Thyroid gland (tissue), 4 donors: ENCODE measurements at places on chromosomes 5 and 9. TPM values are rescaled to one million over a fixed set of nuclear protein-coding genes. Genes with fewer than 3 reads are reported as not detected.

GRCh38 chr5:172707285-172708182 is 63.5 kb downstream of the DUSP1 start:
- no peaks in the 10 kb centered on the region for H3K36me3 ChIP-seq
- H3K4me1 ChIP-seq, result no peaks in the 10 kb centered on the region
- no peak overlapping the region for H3K27ac ChIP-seq
- H3K4me3 ChIP-seq, result no peak overlapping the region
- peak; percentile 39 for DNase-seq

LNPEP gene
- 47.3 TPM for total RNA-seq

DNA sequence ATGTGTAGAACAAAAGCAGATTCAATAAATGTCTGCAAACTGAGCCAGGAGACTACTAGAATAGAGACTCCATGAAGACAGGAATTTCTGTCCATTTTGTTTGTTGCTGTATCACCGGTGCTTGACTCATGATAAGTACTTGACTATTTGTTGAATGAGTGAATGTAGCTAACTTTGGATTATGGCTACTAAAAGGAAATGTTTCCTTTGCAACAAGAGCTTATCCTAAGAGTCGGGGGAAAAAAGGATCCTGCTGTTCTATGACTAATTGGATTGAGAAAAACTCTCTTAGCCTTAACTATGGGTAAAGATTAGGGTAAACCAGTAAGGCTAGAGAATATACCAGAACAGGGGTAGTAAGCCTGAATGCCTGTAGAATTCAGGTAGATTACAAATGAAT is 3.5 kb downstream of the PAIP1 start:
- no peak for DNase-seq
- peaks cover 28% of the 10 kb centered on the region for H3K4me1 ChIP-seq
- peaks cover 6% of the 10 kb centered on the region for H3K36me3 ChIP-seq
- no peak overlapping the region for H3K4me3 ChIP-seq

GRCh38 chr5:76199336-76200318 is 116.4 kb downstream of the SV2C start:
- no peaks in the 10 kb centered on the region for H3K27me3 ChIP-seq
- H3K4me1 ChIP-seq, result no peaks in the 10 kb centered on the region
- H3K27ac ChIP-seq, result no peak overlapping the region
- H3K36me3 ChIP-seq, result no peaks in the 10 kb centered on the region
- no peak for DNase-seq
- H3K4me3 ChIP-seq, result no peak overlapping the region

GRCh38 chr9:91433180-91433579 is 9.5 kb upstream of the NFIL3 start:
- DNase-seq, result peak; percentile 30
- H3K36me3 ChIP-seq, result no peaks in the 10 kb centered on the region
- H3K4me3 ChIP-seq, result no peak overlapping the region
- H3K27ac ChIP-seq, result peak overlapping the region; percentile 13

DNA sequence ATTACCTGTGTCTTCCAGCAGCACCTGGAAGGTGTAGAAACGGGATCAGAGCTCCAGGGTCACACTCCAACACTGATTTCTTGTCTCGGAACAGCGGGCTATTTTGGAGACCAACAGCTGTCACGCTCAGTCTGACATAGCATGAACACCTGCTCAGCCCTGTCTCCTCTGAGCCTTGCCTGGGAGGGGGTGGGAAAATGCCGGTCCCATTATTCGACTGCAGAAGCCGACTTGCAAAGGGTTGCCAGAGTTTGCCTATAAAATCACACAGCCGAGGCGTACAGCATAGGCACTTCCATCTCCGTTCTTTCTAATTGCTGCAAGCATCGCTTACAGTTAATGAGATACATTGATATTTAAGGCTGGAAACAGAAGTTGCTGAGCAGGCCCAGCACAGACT is 300.8 kb upstream of the MSX2 start:
- H3K4me3 ChIP-seq, result no peak overlapping the region
- no peaks in the 10 kb centered on the region for H3K4me1 ChIP-seq
- H3K27ac ChIP-seq, result no peak overlapping the region
- DNase-seq, result no peak

DNA sequence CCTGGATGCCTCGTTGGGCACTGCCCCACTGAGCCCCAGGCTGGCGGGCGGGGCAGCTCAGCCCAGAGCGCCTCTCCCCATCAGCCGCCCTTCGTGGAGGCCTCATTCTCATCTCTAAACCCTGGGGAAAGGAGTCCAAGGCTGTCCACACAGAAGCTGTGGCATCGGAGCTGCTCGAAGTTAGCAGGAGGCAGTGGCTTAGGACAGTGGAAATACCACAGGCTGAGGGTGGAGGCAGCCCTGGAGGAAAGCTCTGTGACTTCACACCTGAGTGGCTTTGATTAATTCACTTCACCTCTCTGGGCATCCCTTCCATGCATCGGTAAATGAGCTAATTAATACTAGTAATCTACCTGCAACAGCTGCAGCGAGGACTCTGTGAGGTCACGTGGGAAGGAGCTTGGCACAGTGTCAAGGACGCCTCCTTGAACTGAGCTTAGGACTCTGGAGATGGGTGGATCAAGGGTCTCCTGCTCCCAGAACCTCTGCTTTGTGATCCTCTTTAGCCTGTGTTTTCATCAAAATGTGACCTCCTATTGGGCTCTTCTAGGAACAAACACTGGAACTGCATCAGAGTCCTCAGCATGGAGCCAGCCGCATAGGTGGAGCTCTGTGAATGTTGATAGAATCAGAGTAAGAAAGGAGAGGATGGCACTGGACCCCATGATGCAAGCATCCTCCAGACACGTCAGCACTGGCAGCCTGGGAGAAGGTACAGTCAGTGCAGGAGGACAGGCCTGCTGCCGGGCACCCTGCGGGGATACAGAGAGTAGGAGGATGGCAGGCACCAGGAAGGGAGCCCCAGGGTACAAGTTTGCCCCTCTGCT is 842 bp upstream of the ANGPTL2 start:
- H3K27me3 ChIP-seq, result no peaks in the 10 kb centered on the region
- H3K4me3 ChIP-seq, result peak overlapping the region; percentile 31
- H3K36me3 ChIP-seq, result no peaks in the 10 kb centered on the region
- H3K27ac ChIP-seq, result peak overlapping the region; percentile 40
- peak; percentile 72 for DNase-seq

CDH9 gene
- total RNA-seq, result not detected

DNA sequence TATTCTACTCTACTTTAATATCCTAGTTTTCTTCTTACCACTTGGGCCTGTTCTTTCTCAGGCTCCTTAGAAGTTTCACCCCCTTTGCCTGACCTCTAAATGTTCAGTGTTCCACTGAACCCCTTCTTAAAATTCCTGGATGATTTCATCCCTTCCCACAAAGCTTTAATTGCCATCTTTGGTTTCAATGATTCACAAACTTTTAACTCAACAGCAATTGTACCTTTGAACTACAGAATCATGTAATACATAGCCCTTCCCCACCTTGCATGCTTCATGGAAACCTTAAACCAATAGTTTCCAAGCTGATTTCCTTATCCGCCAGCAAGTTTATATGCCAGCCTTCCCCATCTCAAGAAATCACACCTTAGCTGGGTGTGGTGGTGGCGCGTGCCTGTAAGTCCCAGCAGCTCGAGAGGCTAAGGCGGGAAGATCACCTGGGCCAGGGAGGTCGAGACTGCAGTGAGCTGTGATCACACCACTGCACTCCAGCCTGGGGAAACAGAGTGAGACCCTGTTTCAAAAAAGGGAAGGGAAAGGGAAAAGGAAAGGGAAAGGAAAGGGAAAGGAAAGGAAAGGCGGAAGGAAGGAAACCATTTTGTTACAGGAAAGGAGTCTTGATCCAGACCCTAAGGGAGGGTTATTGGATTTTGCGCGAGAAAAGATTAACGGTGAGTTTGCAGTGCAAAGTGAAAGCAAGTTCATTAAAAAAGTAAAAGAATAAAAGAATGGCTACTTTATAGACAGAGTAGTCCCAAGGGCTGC is 1023.7 kb upstream of the DMAC1 start:
- H3K27ac ChIP-seq, result no peak overlapping the region
- no peaks in the 10 kb centered on the region for H3K36me3 ChIP-seq
- no peak for DNase-seq

GRCh38 chr5:65811885-65812284 is 89.9 kb downstream of the NLN start:
- H3K27me3 ChIP-seq, result no peaks in the 10 kb centered on the region
- H3K27ac ChIP-seq, result no peak overlapping the region
- no peaks in the 10 kb centered on the region for H3K36me3 ChIP-seq
- H3K4me3 ChIP-seq, result no peak overlapping the region
- H3K4me1 ChIP-seq, result peaks cover 12% of the 10 kb centered on the region
- DNase-seq, result no peak

DNA sequence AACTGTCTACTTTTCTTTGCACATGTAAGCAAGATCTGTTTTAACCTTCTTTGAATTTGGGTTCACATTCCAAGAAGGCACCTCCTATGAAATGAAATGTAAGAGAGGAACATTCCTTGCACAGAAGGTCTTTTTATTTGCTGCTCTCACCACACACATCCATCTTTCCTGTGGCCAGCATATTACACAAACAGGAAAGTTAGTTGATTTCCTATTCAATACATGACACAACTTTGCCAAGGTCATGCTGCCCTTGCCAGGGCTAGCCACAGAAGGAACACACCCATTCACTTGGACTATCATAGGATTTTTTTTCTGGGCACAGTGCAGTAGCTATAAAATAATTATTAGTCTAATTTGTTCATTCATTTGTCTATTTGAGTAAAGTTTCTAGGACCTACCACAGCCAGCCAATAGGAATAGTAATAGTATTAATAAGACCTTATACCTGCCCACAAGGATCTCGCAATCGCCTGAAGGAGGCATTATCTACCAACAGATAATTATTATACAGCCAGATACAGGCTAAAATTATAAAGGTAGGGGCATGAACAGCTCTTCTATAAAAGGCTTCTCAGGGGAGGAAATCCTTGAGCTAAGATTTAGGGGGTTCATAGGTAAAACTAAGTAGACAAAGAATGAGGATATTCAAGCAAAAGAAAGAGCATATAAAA is 78.1 kb upstream of the NREP start:
- no peak for DNase-seq
- no peaks in the 10 kb centered on the region for H3K36me3 ChIP-seq
- no peak overlapping the region for H3K4me3 ChIP-seq
- H3K27ac ChIP-seq, result no peak overlapping the region
- H3K4me1 ChIP-seq, result no peaks in the 10 kb centered on the region

DNA sequence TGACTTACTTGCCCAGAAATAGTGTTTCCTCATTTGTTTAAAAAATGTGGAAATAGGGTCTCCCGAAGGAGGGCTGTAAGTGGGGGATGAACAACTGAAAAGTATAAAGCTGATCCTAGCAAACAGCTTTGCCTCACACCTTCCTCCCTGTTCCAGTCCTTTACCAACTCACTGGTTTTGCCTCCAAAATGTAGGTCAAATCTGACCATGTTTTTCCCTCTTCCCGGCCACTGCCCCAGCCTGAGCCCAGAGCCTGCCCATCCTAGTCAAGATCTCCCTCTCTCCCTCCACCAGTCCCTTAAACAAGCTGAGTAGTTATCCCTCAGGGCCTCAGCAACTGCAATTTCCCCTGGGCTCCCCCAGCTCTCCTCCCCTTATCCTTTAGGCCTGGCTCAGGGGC is 82.4 kb upstream of the FBXW11 start:
- H3K36me3 ChIP-seq, result no peaks in the 10 kb centered on the region
- no peaks in the 10 kb centered on the region for H3K4me1 ChIP-seq
- no peak for DNase-seq
- H3K4me3 ChIP-seq, result no peak overlapping the region

DNA sequence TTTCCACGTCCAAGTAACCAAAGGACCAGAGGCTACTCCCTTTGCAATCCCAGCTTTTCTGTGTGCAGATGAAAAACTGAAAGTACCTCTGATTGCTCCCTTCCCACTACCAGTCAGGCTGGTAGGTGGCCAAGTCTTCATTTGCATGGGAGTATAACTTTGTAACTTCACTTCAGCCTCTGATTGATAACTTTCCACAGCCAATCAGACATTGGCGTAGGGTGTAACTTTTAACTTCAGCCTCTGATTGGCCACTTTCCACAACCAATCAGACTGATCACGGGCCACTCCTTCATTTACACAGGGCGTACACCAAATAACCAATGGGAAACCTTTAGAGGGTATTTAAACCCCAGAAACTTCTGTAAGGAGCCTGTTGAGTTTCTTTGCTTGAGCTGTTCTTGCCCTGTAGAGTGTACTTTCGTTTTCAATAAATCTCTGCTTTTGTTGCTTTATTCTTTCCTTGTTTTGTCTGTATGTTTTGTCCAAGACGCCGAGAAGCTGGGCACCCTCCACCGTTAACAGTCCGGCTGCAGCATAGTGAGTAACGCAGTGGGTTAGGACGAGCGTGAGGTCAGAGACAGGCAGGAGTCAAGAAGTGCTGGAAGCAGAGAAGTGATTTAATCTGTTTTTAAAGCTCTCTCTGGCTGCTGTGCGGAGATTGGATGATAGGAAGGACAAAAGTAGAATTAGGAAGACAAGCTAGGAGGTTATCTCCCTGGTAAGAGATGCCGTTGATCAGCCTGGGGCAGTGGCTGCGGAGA is 3.5 kb upstream of the EXOSC2 start:
- peak; percentile 87 for DNase-seq
- H3K36me3 ChIP-seq, result no peaks in the 10 kb centered on the region
- no peaks in the 10 kb centered on the region for H3K27me3 ChIP-seq
- H3K27ac ChIP-seq, result peak overlapping the region; percentile 66

DNA sequence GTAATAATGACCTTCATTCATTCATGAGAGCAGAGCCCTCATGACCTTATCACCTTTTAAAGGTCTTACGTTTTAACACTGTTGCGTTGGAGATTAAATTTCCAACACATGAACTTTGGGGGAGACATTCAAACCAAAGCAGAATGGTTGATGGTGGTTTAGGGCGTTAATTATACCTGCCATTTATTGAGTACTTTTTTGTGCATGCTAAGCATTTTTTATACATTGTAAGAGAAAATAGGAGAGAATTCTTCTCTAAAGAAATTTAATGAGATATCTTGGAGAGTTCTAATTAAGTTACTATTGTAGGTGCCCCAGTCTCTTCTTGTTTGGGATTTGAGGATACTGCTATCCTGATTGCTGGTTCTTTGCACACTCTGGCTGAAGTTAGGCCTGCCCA is 12.4 kb downstream of the AP3S1 start:
- DNase-seq, result no peak
- H3K27me3 ChIP-seq, result no peaks in the 10 kb centered on the region
- H3K27ac ChIP-seq, result no peak overlapping the region
- H3K4me3 ChIP-seq, result no peak overlapping the region
- H3K36me3 ChIP-seq, result no peaks in the 10 kb centered on the region

- H3K4me3 ChIP-seq, result no peak overlapping the region
- DNase-seq, result no peak
- peaks cover 9% of the 10 kb centered on the region for H3K4me1 ChIP-seq
- no peaks in the 10 kb centered on the region for H3K27me3 ChIP-seq
These were observed 136.4 kb downstream of the CACNA1B start for GRCh38 chr9:138013836-138014562.

DNA sequence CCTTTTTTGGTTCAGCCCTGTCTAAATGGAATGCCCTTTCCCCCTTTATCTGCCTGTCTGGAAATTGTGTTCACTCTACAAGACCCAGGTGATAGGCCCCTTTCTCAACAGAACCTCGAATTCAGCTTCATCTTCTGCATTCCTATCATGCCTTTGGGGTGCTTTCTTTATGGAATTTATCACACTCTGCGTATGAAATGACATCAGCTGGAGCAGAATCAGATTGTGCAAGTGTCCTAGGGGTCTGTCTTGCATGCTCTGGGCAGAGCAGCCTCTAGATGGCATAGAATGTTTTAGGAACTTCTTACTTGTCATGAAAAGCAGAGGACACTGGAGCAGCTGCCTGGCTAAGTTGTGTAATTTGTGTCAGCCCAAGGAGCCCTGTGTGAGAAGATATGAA is 84.9 kb downstream of the ISL1 start:
- no peak overlapping the region for H3K27ac ChIP-seq
- DNase-seq, result no peak
- H3K27me3 ChIP-seq, result no peaks in the 10 kb centered on the region
- no peaks in the 10 kb centered on the region for H3K36me3 ChIP-seq
- no peaks in the 10 kb centered on the region for H3K4me1 ChIP-seq

INSL4 gene
- total RNA-seq, result not detected
